B cell (primary cell): ENCODE measurements at places on chromosomes 7 and 10. TPM values are rescaled to one million over a fixed set of nuclear protein-coding genes. Genes with fewer than 3 reads are reported as not detected.
A peak's percentile ranks its signal among the peaks of the same experiment; 100 is the strongest.

DNA sequence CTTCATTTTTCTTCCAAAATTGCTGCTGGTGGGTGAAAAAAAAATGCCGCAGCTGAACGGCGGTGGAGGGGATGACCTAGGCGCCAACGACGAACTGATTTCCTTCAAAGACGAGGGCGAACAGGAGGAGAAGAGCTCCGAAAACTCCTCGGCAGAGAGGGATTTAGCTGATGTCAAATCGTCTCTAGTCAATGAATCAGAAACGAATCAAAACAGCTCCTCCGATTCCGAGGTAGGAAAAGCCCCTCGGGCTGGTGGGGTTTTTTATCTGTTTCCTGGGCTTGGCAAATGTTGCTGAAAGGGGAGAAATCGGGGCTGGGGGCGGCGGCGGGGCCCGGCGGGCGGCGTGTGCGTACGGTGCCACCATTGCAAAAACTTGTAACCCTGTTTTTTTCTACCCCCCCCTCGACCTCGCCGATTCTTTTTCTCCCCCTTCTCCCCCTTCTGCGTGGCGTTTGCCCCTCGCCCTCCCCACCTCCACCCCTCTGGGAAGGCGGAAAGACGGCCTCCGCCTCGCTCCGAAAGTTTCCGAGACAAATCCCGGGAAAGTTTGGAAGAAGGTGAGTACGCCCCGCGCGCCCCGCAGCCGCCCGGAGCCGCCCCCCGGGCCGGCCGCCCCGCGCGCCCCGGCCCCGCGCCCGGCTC lies 789 bp downstream of the TCF7L2 start:
- no peak overlapping the region for H3K27ac ChIP-seq
- H3K4me3 ChIP-seq = peak overlapping the region; percentile 73
- no peaks in the 10 kb centered on the region for H3K36me3 ChIP-seq
- peaks cover 45% of the 10 kb centered on the region for H3K27me3 ChIP-seq
- peak; percentile 37 for DNase-seq

- H3K4me3 ChIP-seq = no peak overlapping the region
- H3K27ac ChIP-seq = no peak overlapping the region
- no peaks in the 10 kb centered on the region for H3K27me3 ChIP-seq
- peaks cover 2% of the 10 kb centered on the region for H3K36me3 ChIP-seq
- no peak for DNase-seq
- H3K4me1 ChIP-seq = no peaks in the 10 kb centered on the region
Observed at GRCh38 chr10:42816912-42817311, 34.3 kb downstream of the BMS1 start.

DNA sequence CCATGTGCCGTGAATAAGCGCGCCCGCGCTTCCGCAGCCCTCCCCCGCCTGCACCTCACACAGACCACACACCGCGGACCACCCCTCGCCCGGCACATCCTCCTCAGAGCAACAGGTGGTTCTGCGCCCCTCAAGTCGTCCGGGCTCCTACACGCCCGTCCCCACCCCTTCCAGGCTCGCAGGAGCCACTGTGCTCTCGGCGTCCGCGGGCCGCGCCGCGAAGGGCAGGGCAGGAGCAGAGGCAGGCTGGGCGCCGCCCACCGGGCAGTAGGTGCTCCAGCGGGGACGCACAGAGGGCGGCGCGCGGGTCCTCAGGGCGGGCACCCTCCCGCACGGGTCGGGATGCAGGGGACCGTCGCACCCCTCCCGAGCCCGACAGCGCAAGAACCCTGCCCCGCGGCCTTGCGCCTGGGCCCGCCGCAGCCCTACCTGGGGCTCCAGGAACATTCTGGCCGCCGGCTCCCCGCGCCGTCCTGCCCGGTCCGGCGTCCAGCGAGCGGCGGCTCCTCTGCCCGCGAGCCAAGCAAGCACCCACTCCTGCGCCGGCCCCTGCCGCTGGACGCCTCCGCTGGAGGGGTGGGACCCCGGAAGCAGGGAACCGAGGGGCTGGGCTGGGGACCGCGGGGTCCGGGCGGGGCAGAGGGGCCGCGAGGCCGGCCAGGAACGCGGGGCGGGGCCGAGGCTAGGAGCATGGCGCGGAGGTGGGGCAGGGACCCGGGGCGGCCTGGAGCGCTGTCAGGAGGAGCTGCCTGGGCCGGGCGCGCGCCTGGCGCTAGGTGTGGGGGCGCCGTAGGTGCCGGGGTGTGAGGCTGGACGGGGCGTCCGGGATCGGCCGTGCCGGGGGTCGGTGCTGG lies 37.4 kb downstream of the RASGEF1A start:
- no peak for DNase-seq
- H3K27me3 ChIP-seq = peaks cover 13% of the 10 kb centered on the region
- H3K4me1 ChIP-seq = peaks cover 31% of the 10 kb centered on the region
- no peak overlapping the region for H3K27ac ChIP-seq

SPDYE8 gene
- total RNA-seq = not detected in 2 replicates

NPTX2 gene
- not detected in 2 replicates for total RNA-seq

IKZF1 gene
- total RNA-seq = 254 and 261 TPM in 2 replicates

SHTN1 gene
- total RNA-seq = 0.34 TPM in 1 of 2 replicates, not detected in the other

- no peak overlapping the region for H3K27ac ChIP-seq
- no peaks in the 10 kb centered on the region for H3K27me3 ChIP-seq
- no peak for DNase-seq
- H3K36me3 ChIP-seq = no peaks in the 10 kb centered on the region
Observed at GRCh38 chr7:41277561-41277960, 425.3 kb downstream of the INHBA start.

- no peaks in the 10 kb centered on the region for H3K27me3 ChIP-seq
- no peak for DNase-seq
- H3K27ac ChIP-seq = no peak overlapping the region
- H3K4me3 ChIP-seq = no peak overlapping the region
- H3K36me3 ChIP-seq = no peaks in the 10 kb centered on the region
Observed at GRCh38 chr10:13003004-13003403, 1.5 kb upstream of the CCDC3 start.

GFRA1 gene
- total RNA-seq = not detected in 2 replicates

DNA sequence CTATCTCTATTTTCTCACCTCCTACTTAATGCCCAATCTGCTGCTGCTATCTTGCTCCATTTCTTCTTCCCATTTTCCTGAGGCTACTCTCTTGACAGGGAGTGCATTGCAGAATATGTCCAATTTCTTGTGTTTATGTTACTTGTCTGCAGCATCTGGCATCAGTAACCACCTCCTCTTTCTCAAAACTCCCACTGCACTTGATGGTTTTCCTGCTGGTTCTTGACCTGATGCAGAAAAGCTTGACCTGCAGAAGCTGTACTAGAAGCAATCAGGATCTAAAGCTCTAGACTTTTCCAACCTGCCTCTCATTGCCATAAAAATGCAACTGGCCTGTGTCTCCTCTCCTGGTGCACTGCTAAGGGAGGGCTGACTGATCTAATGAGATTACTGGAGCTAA lies 287.8 kb downstream of the ZEB1 start:
- no peaks in the 10 kb centered on the region for H3K36me3 ChIP-seq
- H3K27ac ChIP-seq = no peak overlapping the region
- no peak for DNase-seq
- no peak overlapping the region for H3K4me3 ChIP-seq
- H3K4me1 ChIP-seq = peaks cover 16% of the 10 kb centered on the region

DNA sequence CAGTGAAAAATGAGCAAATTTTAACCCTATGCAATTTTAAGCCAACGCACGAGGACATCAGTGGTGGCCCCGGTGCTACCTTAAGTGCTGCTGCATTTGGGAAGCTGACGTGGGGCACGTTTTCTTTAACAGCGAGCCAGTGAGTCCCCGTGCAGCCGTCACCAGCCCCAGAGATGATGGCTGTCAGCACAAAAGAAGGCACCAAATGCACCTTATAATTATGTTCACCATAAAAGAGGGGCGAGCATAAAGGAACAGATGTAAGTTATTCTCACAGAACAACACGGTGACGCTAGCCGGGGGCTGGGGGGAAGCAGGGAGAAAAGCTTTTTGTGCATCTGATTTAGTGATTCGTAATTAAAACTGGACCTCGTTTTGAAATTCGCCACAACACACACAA lies 260.1 kb downstream of the DNAJB6 start:
- DNase-seq = no peak
- no peaks in the 10 kb centered on the region for H3K36me3 ChIP-seq
- H3K4me1 ChIP-seq = no peaks in the 10 kb centered on the region
- no peak overlapping the region for H3K27ac ChIP-seq

DNA sequence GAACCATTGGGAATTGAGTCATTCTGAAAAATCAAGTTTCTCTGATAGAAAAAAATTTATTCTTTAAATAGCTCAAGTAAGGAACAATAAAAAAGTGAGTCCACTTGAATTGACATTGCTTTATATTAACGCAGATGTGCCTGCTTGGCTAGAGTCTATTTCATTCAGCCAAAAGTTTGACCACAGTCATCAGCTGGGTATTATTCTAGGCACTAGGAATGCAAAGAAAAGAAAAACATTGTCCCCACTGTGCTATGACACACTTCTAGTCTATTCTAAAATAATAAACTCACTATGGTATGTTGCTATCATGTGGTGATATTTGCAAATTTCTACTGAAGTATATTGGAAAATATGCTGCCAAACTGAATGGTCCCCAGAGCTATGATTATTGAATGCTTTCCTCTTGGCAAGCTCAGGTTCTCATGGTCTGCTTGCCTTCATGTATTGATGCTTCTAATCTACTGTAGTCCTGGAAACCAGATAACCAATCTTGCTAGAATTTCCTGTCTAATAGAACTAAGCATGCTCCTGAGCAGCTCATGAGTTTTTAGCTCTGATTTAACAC lies 8.3 kb downstream of the SFRP4 start:
- DNase-seq = no peak
- H3K27ac ChIP-seq = no peak overlapping the region
- no peak overlapping the region for H3K4me3 ChIP-seq
- H3K36me3 ChIP-seq = no peaks in the 10 kb centered on the region
- no peaks in the 10 kb centered on the region for H3K27me3 ChIP-seq

GRCh38 chr7:140222814-140223213 lies 46.0 kb upstream of the KDM7A start:
- peak overlapping the region; percentile 62 for H3K27ac ChIP-seq
- no peaks in the 10 kb centered on the region for H3K27me3 ChIP-seq
- H3K4me3 ChIP-seq = peak overlapping the region; percentile 21
- H3K36me3 ChIP-seq = no peaks in the 10 kb centered on the region

- no peaks in the 10 kb centered on the region for H3K36me3 ChIP-seq
- peak; percentile 29 for DNase-seq
- H3K27ac ChIP-seq = peak overlapping the region; percentile 27
- peaks cover 50% of the 10 kb centered on the region for H3K4me1 ChIP-seq
Observed at GRCh38 chr10:73959484-73960243, 38.3 kb upstream of the VCL start.

ACTR1A gene
- 48.8 and 58.3 TPM in 2 replicates for total RNA-seq

DNA sequence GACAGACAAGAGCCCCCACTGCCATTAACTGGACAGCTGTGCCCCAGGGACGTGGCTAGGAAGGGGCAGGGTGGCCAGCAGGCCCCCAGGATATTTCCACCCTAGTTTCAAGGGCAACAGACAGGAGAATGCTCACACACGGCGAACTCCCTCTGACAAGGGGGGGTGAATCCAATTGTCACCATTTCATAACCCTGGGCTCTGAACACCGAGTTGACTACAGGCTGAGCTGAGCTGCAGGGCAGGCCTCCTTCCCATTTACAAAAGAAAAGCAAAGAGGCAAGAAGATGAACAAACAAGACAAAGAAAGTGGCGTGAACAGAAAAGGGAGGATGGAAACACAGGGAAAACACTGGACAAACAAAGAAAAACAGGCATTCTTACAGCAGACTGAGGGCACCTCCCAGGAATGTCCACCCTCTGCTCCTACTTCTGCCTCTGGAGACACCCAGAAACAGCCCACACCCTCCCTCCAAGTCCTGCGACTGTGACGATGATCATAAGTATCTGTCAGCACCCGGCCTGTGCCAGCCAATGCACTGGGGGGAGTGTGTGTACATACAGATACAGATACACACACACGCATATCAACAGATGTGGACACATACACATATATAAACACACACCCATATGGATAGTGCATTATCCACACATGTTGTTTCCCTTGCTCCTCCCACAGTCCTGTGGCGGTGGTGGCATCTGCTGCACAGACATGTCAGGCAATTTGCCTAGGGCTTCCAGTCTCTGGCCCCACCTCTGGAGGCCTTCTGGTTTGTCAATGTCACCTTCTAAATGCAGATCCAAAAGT lies 66.2 kb downstream of the FAM53B start:
- H3K4me1 ChIP-seq = peaks cover 78% of the 10 kb centered on the region
- H3K36me3 ChIP-seq = peaks cover 99% of the 10 kb centered on the region
- no peak for DNase-seq
- no peak overlapping the region for H3K4me3 ChIP-seq
- no peaks in the 10 kb centered on the region for H3K27me3 ChIP-seq

DNA sequence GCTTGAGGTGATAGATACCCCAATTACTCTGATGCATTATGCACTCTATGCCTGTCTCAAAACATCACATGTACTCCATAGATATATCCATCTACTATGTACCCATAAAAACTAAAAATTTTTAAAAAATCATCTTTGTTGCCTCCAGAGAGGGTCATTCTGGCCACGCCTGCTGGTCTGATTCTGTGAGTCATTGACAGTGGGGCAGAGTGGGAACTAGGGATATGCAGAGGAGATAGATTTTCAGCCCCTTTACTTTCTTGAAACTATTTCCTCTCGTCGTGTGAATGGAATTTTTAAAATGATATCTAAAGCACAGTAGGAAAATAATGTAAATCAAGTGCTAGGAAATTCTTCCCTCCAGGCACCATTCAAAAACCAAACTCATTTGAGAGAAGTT lies 715.0 kb upstream of the NRP1 start:
- no peak for DNase-seq
- H3K4me1 ChIP-seq = no peaks in the 10 kb centered on the region
- no peaks in the 10 kb centered on the region for H3K36me3 ChIP-seq
- H3K27ac ChIP-seq = no peak overlapping the region

CCL24 gene
- total RNA-seq = not detected in 2 replicates

LAMB1 gene
- total RNA-seq = not detected in 2 replicates

AGAP9 gene
- 6.7 and 6.8 TPM in 2 replicates for total RNA-seq
